ENCODE measurements at places on chromosomes 2 and 18.
A peak's percentile ranks its signal among the peaks of the same experiment; 100 is the strongest.

DNA sequence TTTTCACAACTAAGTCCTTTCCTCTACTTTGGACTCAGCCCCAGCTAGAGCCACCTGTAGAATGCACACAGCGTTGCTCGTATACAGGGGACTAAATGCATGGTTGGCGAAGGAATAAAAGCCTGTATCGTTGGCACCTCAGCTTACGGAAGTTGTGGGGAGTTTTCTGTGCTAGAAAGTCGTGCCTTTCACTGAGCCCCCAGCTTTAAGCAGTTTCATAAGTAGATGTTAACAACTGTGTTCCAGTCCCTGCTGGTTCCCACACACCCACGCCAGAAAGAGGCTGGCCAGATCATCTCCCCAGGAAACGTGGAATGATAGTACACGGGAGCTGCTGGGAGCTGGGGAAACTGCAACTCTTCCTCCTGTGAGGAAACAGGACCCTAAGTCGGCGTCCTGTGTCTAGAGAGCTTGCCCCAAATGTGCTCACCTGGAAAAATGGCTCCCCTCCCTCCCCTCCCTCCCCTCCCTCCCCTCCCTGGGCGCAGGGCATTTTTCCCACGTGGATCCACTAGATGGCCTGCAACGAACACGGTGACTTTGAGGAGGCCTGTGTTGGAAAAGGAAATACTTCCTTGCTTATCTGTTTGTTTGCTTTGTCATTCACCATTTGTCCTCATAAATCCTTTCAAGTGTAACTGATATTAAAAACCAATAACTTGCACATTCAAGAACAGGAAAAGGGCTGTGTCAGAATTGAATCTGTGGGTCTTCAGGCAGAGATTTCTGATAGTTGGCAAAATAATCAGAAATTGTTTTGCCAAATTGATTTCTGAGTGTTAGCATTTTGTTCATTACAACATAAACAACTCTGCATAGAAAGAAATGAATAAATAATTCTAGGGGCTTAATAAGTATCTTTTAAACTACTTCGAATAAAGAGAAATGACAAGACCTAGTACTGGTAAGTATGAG lies 43.9 kb upstream of the RFX8 start:
- peak; percentile 46 for DNase-seq

DNA sequence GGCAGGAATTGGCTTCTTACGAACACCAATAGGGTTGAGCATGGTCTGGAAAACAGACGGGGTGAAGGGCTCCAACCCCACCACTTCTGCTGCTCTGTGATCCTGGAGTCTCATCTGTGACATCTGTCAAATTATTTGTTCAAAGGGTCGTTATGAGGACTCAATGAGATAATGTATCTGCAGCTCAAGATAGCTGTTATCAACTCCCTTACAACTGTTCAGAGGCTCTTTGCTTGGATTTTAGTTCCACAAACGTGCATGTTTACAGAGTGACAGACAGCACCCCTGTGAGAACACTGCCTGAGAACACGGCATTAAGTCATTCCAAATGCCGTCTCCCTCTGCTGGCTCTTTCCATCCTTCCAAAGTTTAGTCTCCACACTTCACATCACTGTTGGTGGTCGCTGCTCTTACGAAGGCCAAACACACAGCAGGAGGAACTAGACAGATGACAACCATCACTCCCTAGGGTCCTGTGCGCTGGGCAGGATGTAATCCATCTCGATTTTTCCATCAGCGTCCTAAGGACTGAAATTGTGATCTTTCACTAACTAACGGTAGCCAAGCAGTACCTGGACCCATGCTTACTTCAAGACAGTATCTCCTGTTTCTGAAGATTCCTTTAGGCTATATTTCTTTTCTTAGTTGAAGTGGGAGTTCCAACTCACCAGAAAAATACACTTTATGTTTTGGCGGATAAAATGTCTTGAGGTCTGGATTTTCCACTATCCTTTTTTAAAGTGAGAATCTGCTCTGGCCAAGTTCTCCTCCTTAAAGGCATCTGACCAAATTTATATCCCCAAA lies 220.3 kb downstream of the ANAPC1 start:
- no peak for DNase-seq

DNA sequence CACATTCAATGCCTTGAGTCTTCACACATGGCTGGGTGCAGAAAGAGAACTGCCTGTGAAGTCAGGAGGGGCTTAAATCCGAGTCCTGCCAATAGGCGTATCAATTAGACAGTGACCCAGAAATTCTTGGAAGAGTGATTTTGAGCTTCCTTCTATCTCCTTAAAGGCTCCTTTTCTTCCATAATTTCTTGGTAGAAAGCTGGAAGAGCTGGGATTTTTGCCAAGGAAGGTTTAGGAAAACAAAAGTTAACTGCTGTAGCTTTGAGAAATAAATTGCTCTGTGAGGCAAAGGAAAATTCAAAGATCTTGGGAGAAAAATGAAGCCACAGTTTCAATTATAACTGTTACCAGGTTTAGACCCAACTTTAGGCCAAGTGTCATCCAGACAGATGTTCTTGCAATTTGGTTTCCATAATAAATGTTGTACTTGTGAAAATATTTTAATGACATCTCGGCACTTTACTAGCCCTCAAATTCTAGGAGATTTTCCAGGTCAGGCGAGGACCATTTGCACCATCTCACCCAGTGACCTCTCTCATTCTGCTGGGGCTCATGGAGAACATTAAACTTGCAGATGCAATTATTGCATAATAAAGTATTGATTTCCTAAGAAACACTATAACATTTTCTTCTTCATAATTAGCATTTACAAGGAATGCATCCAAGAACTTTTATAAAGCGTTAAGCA lies 329.7 kb upstream of the MEIS1 start:
- no peak for DNase-seq

DNA sequence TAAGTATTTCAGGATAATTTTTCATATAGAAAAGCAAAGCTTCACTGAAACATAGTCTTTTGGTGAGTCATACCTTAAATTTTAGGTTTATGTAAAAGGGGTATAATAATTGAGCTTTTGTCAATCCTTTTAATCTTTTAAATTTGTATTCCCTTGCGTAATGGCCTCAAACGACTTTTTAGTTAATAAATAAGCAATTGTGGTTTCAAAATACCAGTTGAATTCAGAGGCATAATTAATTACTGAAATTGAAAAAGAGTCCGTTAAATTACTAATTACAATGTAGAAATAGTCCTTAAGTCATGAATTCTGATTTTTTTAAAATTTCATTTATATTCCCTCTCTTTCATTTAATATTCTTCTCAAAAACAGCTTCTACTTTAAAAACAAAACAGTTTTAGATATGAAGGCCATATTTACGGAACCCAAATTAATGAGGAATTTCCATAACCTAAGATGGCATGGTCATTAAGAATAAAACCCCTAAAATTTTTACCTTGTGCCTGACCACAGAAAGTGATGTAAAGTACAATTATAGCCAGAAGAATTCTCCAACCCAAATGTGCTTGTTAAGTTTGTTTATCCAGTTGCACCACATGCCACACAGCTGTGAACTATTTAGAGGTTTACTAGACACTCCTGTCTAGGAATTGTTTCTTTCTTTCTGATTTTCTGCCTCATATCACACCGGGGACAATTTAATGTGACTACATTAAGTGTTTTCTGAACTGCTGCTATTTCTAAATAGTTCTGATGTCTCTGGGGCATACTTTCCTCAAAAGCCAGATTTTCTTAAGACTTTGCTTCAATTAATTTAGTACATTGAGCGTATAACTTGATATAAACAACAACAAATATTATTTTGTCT lies 60.7 kb upstream of the ITGA4 start:
- DNase-seq: no peak

- no peak for DNase-seq
Measured at GRCh38 chr2:127901339-127902056, 15.7 kb upstream of the AMMECR1L start.

DNA sequence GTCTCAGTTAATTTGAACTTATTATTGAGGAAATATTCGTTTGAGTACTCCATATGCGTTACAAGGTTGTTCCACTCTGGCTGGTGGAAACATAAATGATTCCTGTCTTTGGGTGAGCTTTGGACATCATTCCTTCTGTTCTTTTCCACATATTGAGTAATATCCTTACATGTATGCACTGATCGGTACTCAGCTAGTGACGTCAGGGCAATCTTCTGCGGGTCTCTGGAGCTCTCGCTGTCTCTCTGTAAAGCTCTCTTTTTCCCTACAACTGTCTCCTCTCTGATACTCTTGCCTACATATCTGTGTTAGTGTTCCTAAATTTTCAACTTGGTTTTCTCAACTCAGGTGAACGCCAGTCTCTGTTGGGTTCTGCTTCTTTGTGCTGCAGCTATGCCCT lies 23.4 kb upstream of the IL36G start:
- no peak for DNase-seq

DNA sequence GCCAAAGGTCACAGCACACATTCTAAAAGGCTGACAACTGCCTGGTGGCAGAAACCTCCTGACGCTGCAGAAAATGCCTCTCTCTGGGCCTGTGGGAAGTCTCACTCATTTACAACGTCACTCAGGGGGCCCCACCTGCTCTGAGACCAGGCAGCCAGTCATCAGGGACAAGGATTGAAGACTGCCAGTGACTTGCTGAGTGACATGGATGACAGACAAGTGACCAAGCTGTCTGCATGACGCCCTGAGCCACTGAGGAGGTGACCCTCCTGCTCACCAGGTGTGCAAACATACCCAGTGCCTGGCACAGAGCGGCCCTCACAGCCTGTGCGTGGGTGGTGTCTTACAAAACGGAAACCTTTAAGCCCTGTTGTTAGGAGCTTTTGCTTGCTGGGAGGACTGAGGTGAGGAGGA lies 392.4 kb downstream of the TNS1 start:
- DNase-seq: no peak

DNA sequence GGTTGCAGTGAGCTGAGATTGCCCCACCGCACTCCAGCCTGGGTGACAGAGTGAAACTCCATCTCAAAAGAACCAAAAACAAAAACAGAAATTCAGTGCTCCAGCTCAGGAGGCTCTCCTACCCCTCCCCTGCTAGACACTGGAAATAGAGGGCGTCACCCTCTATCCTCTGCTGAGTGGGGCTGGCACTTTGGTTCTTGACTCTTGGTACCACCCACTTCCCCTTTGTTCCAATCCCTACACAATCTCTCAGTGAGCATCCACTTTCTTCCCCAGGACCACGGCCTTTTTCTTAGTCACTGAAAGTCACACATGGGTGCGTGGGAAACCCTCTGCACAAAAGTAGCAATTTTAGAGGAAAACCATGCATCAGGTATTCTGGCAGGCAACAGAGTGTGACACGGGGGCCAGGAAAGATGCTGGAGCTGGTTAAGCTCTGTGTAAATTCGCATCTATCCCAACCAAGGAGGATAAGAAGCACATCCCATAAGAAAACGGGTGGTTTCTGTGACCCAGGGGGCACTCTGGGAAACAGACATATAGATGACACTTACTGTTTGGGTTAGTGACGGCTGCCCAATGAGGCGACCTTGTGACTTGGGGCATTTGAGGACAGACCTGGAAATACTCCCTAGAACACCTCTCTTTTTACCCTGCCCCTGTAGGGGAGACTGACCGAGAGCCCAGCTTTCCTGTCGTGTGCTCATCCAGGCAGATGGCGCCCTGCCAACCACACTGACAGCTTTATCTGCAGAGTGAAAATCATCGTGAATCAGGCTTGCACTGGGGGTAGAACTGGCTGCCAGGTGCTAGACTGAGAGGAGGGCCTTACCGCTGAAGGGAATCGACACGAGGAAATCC lies 7.7 kb downstream of the HJURP start:
- no peak for DNase-seq

- no peak for DNase-seq
Measured at GRCh38 chr18:43141208-43141607, 25.7 kb upstream of the RIT2 start.

DNA sequence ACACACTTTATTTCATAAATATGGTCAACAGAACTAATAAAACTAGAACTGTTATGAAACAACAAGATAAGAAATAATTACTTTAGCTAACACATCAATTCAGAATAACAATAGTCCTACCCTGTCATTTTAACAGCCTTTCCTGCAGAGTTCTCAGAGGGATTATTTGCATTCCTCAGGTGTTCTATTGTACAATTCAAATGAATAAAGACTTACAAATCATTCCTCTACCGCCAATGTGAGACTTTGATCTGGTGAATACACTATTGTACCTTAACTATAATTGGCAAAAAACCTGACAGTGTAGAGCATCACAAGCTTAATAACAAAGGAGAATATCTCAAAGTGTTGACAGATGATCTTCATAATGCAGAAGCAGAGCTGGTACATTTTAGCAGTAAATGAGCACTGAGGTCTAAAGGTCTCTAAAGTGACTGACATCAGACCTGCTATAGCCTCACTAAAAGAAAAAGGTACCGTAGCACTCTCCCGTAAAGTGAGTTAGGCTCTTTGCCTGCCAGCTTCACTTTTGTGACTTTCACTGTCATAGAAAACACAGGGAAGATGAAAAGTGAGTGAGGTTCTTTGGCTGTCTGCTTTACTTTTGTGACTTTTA lies 118.8 kb upstream of the SP3 start:
- no peak for DNase-seq

DNA sequence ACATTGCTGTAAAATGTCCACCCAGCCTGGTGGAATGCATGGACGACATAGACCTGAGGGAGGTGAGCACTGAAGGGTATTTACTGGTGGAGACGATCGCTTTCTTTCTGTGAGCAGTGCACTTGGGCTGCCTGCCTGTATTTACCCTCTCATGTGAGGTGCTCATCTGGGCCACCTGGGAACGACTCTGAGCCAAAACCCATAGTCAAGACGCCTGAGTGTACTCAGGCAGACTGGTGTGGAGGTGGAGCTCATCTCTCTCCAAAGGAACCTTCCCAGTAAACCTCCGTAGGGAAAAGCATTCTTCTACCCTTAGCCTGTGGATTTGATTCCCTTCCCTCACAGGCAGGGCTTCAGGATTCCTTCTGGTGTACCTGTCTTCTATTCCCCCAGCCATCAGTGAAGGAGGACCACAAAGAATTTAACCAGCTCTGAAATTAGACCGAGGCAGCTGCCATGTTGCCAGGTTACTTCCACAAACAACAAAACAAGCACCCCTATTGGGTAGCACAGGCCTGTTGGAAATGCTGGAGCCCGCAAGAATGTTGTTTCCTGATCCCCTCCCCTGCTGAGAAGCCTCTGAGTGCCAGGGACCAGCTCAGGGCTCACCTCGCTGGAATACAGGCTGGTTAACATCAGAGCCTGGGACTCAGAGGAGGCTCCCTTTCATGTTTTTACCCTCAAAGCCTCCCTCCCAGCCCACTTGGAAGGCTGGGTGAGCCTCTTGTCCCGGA lies 47.5 kb upstream of the TXNDC2 start:
- DNase-seq: no peak

DNA sequence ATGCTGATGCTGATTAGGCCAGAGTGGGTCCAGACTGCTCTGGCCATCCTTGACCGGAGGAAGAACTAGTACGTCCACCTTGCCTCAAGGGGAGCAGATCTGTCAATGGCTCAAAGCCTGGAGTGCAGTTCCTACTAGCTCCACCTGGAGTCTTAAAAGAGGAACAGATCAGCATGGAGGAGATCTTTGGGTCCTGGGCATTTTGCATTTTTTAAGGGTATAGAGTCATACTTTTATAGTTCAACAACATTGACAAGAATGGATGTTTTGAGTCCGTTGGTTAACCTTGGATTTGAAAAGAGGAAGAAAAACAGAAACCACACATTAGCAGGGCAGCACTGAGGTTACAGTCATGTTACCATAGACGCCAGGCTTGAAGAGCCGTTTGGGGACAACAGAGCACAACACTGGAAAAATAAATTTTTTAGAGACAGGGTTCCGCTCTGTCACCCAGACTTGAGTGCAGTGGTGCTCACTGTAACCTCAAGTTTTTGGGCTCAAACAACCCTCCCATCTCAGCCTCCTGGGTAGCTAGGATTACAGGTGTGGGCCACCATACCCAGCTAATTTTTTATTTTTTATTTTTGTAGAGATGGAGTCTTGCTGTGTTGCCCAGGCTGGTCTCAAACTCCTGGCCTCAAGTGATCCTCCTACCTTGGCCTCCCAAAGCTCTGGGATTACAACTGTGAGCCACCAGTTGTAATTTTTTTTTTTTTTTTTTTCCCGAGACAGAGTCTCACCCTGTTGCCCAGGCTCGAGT lies 78.5 kb downstream of the PRKCE start:
- peak; percentile 38 for DNase-seq
